ENCODE measurements at places on chromosomes 1 and 21. TPM values are rescaled to one million over a fixed set of nuclear protein-coding genes. Genes with fewer than 3 reads are reported as not detected.

Gene AURKAIP1
- 196 TPM for total RNA-seq

Gene U2AF1
- total RNA-seq: 29.7 TPM

Gene RGS4
- not detected for total RNA-seq

Gene AUNIP
- total RNA-seq: 22.2 TPM

Gene S100A4
- 9.0 TPM for total RNA-seq

Gene ZNF496
- total RNA-seq: 72.9 TPM

Gene PIGR
- not detected for total RNA-seq

Gene FHL3
- 34.2 TPM for total RNA-seq

Gene KRTAP21-2
- not detected for total RNA-seq

Gene FNDC10
- total RNA-seq: 15.2 TPM

Gene CEPT1
- total RNA-seq: 33.0 TPM

Gene CD48
- total RNA-seq: not detected

Gene AMPD2
- total RNA-seq: 63.0 TPM

Gene SERPINC1
- total RNA-seq: not detected

Gene PDZK1
- not detected for total RNA-seq

Gene NR1I3
- total RNA-seq: not detected

Gene TRIM62
- 6.9 TPM for total RNA-seq

Gene TMEM61
- 1.0 TPM for total RNA-seq

Gene TMEM54
- total RNA-seq: 17.2 TPM

Gene NEGR1
- 0.13 TPM for total RNA-seq

Gene GABPB2
- 4.1 TPM for total RNA-seq

Gene RAB25
- 42.8 TPM for total RNA-seq

Measured in H9 (cell line).